WTC11 (cell line): ENCODE measurements at places on chromosomes 13 and 19. TPM values are rescaled to one million over a fixed set of nuclear protein-coding genes. Genes with fewer than 3 reads are reported as not detected.
A peak's percentile ranks its signal among the peaks of the same experiment; 100 is the strongest.

- no peak for DNase-seq
- H3K27ac ChIP-seq, result no peak overlapping the region
- peaks cover 12% of the 10 kb centered on the region; the same call in 1 of the 2 replicates for H3K4me1 ChIP-seq
Measured at GRCh38 chr19:1093330-1093729, 1.8 kb downstream of the POLR2E start.

DNA sequence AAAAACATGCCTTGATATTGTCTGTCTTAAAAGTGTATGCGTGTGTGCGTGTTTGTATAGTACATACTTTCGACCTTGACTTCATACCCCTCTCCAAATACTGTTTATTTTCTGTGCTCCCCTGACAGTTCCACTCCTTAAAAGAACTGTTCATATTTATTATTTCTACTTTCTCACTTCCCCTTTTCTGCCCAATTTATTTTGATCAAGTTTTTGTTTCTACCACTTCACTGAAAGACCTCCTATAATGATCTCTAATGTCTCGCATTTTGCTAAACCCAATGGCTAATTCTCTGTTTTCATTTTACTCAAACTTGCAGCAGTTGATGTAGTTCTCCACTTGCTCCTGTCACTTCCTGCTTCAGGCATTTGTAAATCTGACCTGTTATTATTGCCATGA lies 426.1 kb upstream of the KLF12 start:
- H3K27ac ChIP-seq, result no peak overlapping the region
- H3K4me3 ChIP-seq, result no peak overlapping the region
- H3K4me1 ChIP-seq, result peaks cover 13% of the 10 kb centered on the region
- H3K27me3 ChIP-seq, result no peaks in the 10 kb centered on the region
- no peaks in the 10 kb centered on the region for H3K36me3 ChIP-seq

- H3K4me1 ChIP-seq, result peaks cover 14% of the 10 kb centered on the region
- H3K4me3 ChIP-seq, result no peak overlapping the region
- no peaks in the 10 kb centered on the region for H3K36me3 ChIP-seq
- DNase-seq, result no peak
- no peak overlapping the region for H3K27ac ChIP-seq
Measured at GRCh38 chr13:44352202-44352601, 21.4 kb upstream of the SERP2 start.

DNA sequence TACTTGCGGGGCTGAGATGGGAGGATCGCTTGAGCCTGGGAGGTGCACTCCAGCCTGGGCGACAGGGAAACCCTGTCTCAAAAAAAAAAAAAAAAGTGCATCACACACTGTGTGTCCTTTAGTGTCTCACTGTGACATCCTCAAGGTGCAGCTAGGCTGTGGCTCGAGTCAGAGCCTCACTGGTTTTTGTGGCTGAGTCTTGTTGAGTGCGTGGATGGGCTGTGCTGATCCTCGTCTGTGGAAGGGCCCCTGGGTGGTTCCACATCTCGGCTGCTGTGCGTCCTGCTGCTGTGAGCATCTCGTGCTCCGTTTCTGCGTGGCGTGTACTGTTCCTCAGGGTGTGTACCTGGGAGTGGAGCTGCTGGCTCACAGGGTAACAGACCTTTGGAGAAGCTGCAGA lies 11.2 kb downstream of the STK11 start:
- H3K36me3 ChIP-seq, result peaks cover 8% of the 10 kb centered on the region
- H3K4me1 ChIP-seq, result peaks cover 29% of the 10 kb centered on the region
- H3K4me3 ChIP-seq, result no peak overlapping the region
- no peak for DNase-seq
- no peaks in the 10 kb centered on the region for H3K27me3 ChIP-seq
- peak overlapping the region; percentile 80; the same call in 1 of the 2 replicates for H3K27ac ChIP-seq

- peak; percentile 88 for DNase-seq
- peak overlapping the region; percentile 91 for H3K27ac ChIP-seq
- 0 out of 2 replicates have a peak, but pooled peaks cover 8% of the 10 kb centered on the region for H3K4me1 ChIP-seq
- H3K36me3 ChIP-seq, result peaks cover 43% of the 10 kb centered on the region
- no peaks in the 10 kb centered on the region for H3K27me3 ChIP-seq
Measured at GRCh38 chr19:46674416-46675178, 13.6 kb upstream of the DACT3 start.

CD70 gene
- 1.7 to 2.1 TPM (median 1.7 TPM) in 3 replicates for total RNA-seq

DNA sequence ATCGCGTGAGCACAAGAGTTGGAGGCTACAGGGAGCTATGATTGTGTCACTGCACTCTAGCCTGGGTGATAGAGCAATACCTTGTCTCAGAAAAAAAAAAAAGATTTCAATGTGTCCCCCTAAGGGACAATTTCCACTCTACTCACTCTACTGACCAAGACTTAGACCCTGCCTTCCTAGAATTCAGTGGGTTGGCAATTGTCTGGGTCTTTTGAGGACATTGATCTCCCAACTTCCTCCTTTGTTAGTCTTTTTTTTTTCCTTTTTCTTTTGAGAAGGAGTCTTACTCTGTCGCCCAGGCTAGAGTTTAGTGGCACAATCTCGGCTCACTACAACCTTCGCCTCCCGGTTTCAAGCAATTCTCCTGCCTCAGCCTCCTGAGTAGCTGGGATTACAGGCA lies 2.2 kb downstream of the SPTBN4 start:
- no peak for DNase-seq
- H3K36me3 ChIP-seq, result 0 out of 2 replicates have a peak, but pooled peaks cover 2% of the 10 kb centered on the region
- H3K4me3 ChIP-seq, result no peak overlapping the region
- peaks cover 38% of the 10 kb centered on the region for H3K27me3 ChIP-seq
